ENCODE measurements at places on chromosomes 7 and 10.

DNA sequence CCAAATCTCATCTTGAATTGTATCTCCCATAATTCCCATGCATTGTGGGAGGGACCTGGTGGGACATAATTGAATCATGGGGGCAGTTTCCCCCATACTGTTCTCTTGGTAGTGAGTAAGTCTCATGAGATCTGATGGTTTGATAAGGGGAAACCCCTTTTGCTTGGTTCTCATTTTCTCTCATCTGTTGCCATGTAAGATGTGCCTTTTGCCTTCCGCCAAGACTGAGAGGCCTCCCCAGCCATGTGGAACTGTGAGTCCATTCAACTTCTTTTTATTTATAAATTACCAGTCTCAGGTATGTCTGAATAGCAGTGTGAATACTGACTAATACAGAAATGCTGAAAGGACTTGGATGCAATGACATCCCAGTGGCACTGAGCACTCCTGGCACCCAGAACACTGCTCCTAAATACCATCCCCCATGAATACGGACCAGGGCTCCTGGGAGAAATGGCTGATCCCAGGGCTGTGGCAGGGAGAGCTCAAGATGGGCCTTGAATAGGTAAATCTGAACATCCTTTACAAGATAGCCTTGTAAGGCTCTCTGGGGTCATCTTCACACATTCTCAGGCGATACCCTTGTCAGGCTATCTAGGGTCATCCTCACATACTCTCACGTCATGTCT lies 19.4 kb downstream of the ZFAND2A start:
- no peak for DNase-seq

- no peak for DNase-seq
Observed at GRCh38 chr10:124289851-124290795, 128.6 kb downstream of the OAT start.

GRCh38 chr10:64682043-64682442 lies 1160.8 kb downstream of the REEP3 start:
- DNase-seq = no peak

- peak; percentile 3 for DNase-seq
Observed at GRCh38 chr10:48470893-48471805, 133.7 kb downstream of the ARHGAP22 start.

DNA sequence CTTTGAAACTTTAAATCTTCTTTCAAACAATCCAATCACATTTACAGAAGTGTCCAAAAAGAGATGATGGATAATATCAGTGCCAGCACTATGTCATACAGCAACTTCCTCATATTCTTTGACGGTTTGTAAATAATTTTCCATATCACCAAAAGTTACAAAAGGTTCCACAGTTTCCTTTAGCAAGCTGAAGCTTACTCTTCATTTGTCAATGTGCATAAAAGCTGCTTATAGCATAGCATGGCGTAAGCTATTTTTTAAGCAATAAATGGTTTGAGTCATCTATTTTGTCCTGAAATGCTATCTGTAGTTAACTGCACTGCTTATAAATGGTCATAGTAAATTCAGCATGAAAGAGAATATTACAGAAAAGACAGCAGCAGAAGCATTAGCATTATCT lies 95.1 kb downstream of the ETV1 start:
- DNase-seq = no peak

- DNase-seq = no peak
Observed at GRCh38 chr10:80204677-80205476, 460 bp downstream of the ANXA11 start.

DNA sequence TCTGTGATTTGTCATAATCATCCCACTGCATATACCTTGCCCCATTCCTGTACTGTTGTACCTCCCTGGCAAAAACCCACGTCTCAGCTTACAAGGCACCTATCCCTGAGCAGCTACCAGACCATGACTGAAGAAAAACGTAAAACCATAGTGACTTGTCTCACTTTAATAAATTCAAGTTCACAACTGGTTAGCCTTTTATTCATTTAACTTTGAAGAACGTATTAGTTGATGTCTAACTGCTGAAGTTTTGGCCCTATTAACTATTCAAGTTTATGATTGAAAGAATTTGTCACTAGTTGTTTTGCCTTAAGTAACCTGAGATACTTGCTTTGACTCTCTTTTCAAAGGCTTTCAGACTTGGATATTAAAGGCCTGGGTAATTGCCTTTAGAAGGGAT lies 59.7 kb downstream of the GALNT11 start:
- no peak for DNase-seq

DNA sequence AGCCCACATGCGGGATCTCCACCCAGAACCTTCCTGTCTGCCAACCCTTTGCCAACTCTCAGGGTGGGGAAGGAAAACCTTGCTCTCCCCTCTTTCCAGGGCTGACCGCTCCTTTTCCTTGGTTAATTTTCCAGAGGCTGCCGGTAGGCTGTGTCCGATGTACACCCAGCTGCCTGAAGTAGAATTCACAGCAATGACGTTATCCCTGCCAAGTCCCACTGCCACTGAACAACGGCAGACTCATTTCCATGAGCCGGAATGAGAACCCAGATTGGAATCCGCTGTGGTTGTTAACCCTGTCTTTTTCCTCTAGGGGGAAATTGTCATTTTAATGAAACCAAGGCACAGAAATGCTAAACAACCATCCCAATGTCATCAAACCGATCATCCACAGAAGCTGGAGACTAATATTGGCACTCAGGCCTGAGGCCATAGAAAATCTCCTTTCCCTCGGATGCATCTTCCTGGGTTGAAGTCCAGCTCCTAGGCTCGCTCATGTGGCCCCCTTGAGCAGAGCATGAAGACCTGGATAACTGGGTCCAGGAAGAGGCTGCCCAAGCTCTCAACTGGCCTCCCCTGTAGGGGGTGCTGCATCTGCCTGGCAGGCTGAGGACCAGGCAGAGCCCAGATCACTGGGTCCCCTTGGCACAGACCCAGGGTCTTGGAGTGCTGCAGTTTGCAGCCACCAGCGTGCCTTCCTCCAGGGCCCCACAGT lies 30.4 kb downstream of the KLRG2 start:
- peak; percentile 25 for DNase-seq

GRCh38 chr7:91140982-91141381 lies 123.3 kb upstream of the FZD1 start:
- no peak for DNase-seq

- no peak for DNase-seq
Observed at GRCh38 chr7:43742692-43743091, 13.4 kb upstream of the COA1 start.

- peak; percentile 78 for DNase-seq
Observed at GRCh38 chr10:63083904-63084689, 49.0 kb upstream of the NRBF2 start.

DNA sequence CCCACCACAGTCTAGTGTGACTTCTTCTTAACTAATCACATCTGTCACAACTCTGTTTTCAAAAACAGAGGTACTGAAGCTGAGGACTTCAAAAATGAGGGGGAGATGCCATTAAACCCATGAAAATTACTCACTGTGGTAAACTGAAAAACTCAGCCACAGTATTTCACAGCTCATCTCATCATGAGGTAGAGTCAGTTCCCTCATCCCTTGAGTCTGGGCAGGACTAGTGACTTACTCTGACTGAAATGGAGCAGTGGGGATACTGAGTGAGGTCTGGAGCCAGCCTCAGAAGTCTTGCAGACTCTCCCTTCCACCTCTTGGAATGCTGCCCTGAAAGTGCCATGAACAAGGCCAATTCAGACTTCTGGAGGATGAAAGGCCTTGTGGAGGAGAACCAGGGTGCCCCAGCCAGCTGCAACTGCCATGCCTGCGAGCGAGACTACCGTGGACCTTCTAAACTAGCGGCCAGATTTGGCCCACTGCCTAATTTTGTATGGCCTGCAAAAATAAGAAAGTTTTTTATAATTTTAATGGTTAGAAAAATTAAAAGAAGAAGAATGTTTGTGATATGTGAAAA lies 24.7 kb upstream of the ANKRD1 start:
- no peak for DNase-seq

DNA sequence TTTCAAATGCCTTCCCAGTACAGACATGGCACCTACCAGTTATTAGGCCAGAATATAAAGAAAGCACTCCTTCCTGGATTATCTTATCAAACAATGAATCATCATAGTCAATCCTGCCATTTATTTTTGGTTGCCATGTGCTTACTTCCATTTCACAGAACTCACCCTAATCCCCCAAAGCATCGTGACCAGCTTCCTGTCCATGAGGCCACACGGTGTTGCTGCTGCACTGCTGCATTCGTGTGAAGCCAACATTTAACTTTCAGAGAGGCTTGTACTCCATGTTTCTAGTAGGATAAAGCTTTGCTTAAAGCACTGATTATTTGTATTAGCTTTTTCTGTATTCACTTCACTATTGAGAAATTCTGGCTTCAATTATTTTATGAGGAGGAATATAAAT lies 14.4 kb downstream of the COL28A1 start:
- no peak for DNase-seq

DNA sequence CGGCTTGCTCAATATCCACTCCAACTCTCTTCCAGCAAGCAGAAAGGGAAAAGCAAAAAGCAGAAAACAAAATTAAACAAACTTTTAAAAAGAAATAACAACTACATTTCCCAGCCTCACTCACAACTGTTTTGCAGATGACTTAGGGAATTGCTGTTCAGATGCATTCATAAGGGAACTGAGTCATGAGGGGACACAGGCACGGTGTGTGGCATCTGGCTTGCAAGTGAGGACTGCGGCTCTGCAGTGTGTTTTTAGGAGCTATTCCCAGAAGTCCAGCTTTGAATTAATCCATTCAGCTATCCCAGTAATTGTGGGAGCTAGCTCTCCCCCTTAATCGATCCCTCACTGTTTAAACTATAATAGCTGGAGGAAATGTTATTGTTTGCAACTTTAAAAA lies 30.3 kb downstream of the PTN start:
- no peak for DNase-seq

DNA sequence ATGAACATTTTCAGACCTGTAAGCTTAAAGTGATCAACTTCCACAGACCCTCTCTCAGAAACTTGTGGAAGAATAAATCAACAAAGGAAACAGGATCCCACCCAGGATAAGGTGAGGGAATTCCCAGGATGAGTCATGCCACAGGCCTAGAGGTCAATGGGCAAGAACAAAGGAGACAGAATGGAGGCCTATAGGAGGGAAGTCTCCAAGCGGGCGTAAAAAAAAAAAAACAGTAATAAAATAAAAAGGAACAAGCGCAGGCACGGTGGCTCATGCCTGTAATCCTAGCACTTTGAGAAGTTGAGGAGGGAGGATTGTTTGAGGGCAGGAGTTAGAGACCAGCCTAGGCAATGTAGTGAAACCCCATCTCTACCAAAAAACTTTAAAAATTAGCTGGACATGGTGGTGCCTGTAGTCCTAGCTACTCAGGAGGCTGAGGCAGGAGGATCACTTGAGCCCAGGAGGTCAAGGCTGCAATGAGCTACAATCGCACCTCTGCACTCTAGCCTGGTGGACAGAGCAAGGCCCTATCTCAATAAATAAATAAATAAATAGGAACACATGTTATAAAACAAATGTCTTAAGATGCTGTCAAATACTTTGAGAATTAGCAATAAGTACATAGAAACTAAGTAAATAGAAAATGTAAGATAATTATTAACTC lies 8.4 kb downstream of the SORBS1 start:
- no peak for DNase-seq

DNA sequence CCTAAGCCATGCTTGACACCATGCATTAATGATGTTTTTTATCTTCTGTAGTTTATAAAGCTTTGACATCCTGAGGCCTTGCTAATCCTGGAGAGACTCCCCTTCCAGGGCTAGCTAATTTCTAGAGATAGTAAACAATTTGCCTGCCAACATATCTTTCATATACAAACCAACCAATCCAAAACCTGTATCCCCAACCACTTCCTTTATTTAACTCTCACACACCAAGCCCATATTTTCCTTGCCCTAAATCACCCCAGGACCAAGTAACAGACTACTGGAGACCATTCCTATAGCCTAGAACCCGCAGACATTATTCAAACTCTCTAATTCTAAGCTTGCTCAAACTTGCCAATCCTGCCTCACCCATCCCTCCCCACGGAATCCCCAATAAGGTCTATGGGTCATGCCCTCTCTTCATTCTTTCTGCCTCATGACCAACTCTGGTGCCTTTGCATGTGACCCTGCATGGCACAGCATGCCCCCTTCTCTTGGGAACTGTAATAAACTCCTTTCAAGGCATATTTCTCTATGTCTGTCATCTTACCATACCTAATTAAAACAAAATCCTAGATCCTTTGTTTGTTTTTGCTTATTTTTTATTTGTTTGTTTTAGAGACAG lies 116.6 kb upstream of the CACUL1 start:
- no peak for DNase-seq

- DNase-seq = no peak
Observed at GRCh38 chr7:12642508-12642907, 44.9 kb upstream of the ARL4A start.

DNA sequence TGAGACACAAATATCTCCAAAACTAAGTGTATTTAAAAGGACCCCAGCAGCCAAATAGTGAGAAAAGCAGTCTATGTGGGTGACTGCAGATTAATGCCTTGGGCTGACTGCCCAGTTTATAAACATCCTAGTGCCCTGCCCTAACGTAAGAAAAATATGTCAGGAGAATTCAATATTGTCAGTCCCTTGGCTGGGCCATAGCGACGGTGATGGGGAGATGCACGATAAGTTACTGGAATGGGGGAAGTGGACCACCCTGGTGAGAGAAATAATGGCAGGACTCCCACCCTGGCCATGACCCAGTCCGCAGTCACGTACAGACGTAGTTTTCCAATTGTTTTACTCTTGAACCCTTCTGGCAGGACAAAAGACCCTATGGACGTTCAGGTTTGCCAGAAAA lies 48.0 kb downstream of the JCAD start:
- no peak for DNase-seq

GRCh38 chr7:124489925-124490324 lies 275.7 kb downstream of the GPR37 start:
- DNase-seq = no peak

DNA sequence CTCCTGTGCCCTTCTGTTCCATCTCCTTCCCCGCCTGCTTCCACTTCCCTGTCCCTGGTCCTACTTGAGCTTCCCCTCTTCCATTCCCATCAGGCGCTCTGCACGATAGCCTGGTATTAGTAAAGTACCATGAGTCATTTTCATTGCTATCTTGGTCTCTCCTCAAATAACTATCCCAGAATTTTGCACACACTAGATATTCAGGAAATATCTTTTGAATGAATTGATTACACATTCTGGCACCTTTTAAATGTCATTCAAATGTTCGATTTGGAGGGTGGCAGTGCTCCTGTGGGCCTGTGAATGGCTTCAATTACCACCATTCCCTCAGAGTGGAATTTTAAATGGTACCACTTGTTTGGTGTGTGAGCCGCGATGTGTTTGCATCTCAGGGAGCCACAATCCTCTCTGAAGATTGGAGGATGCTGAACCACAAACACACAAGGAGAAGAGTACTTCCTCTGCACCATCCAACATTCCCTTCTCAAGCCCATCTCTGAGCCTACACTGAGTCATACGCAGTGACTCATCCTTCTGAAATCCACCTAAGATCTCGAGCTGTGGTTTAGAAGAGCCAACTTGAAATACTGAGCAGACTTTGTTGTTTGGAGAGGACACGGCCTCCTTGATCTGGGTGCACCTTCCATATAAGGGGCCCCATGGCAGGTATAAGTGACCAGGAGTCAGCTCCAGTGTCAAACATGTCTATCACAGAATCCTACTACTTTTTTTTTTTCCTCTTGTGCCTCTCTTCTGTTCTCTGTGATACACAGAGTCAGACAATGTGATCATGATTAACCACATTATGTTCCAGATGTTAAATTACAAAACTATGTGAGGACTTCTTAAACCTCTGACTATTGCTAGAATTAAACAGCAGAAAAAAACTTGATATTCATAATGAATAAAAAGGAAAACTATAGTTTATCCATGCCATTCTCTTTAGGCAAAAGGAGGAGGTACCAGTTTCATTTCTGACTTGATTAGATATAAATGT lies 81.9 kb downstream of the BMPER start:
- peak; percentile 98 for DNase-seq

GRCh38 chr7:33841705-33842129 lies 63.6 kb upstream of the BMPER start:
- DNase-seq = no peak
